GOT3 (cell line): ENCODE measurements at places on chromosomes 6 and 20.

GRCh38 chr6:25034431-25034921 is 98.7 kb upstream of the RIPOR2 start:
- no peak for DNase-seq

DNA sequence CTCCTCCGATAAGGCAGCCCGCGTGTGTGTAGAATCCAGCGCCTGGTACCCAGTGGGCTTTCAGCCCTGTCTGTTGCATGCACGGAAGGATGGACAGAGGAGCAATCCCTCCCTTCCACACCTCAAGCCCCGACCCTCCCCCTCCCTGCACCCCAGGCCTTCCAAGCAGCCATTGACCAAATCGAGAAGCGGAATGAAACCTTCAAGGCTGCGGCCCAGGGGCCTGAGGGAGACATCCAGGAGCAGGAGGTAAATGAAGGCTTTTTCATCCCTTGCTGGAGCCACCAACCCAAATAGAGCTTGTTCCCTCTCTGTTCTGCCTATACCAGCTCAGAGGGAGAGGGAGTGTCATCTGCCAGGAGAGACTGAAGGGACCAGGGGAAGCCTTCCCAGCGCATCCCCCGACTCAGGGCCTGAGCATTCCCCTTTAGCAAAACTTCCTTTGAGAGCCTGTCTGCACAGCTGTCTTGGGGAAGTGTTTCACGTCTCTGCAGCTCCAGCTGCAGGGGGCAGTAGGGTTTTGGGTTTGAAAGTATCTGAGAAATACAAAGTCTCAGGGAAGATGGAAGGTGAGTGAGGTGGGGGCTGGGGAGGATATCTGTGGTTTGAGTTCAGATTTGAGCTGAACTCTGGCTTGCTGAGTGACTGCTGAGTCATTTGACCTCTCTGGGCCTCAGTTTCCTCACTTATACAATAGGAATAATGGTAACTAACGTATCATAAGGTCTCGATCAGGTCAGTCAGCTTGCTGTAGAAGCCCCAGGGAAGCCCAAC is 16.1 kb downstream of the FGD2 start:
- no peak for DNase-seq

- DNase-seq: no peak
Observed at GRCh38 chr6:124719913-124720312, 242.3 kb upstream of the RNF217 start.

GRCh38 chr20:45370571-45371160 is 7.5 kb downstream of the TP53TG5 start:
- DNase-seq: no peak

- no peak for DNase-seq
Observed at GRCh38 chr6:37042150-37042549, 36.7 kb downstream of the FGD2 start.

GRCh38 chr6:139644821-139645220 is 270.4 kb upstream of the CITED2 start:
- DNase-seq: no peak

DNA sequence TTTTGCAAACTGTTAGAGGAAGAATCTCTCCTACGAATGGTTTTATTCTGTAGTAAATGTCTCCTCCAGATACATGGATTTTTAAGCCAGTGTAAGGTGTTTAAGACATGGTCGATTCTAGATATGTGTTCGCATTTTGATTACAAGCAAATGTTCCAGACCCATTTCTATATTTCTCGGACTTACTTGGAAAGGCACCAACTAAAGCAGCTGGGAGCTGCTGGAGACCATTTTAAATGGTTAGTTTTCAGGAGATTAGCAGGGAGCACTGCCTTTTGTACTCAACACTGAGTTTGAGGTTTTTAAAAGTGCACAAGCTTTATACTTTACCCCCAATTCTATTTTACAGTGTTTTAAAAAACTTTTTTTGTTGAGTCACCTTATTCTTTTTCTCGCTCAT is 857.0 kb downstream of the KIF16B start:
- no peak for DNase-seq

- no peak for DNase-seq
Observed at GRCh38 chr6:88538130-88538706, 372.1 kb upstream of the CNR1 start.

GRCh38 chr6:110731898-110732297 is 83.4 kb downstream of the CDK19 start:
- no peak for DNase-seq

GRCh38 chr6:169082817-169083507 is 170.7 kb downstream of the THBS2 start:
- no peak for DNase-seq

DNA sequence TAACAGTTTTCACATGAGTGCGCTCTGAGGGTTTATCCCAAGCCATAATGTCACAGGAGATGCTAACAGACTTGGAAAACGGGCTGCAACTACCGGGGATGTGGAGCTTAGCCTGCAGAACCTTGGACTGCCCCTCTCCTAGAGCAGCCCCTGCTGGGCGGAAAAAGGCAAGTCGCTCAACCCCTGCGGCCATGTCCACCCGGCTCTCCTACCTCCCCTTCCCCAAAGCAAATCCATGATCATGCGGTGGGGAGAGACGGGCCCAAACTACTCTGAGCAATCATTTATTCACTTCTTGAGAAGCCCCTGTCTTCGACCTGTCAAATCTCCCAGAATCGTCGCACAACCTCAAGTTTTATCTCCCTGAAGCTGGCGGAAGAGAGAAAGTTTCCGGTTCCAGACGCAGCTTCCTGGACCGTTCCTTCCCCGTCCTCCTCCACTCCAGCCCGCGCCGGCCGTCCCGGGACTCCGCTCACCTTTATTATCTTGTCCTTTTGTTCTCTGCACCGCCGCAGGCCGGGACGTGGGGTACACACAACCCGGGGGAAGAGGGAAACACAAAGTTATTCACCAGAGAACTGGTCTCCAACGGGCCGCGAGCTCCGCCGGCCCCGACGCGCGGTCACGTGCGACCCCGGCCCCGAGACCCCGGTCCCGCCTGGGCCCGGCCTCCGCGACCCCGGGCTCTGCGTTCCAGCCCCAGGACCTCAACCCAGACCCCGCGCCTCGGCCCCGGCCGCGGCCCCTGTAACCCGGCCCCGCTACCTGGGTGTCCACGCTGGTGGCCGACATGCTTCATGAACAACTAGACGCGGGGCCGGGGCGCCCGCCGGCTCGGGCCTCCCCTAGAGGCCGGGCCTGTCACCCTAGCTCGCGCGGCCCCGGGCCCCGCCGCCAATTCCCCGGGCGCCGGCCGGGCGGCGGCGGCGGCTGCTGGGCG is 560 bp downstream of the YTHDF1 start:
- DNase-seq: no peak

GRCh38 chr20:42100137-42100704 is 482.0 kb upstream of the CHD6 start:
- DNase-seq: no peak

- no peak for DNase-seq
Observed at GRCh38 chr20:51873652-51874051, 71.3 kb upstream of the SALL4 start.
